Fibroblast of lung (primary cell): ENCODE measurements at places on chromosomes 1 and 21. TPM values are rescaled to one million over a fixed set of nuclear protein-coding genes. Genes with fewer than 3 reads are reported as not detected.

The AIRE gene
- not detected in 2 replicates for total RNA-seq

GRCh38 chr1:154891452-154891851, 21.4 kb upstream of the KCNN3 start:
- no peak overlapping the region for H3K27ac ChIP-seq
- H3K4me3 ChIP-seq: no peak overlapping the region
- H3K36me3 ChIP-seq: no peaks in the 10 kb centered on the region

GRCh38 chr1:224565186-224565585, 50.9 kb upstream of the CNIH3 start:
- H3K4me3 ChIP-seq: no peak overlapping the region
- peak; percentile 92 for DNase-seq
- H3K27ac ChIP-seq: no peak overlapping the region
- no peaks in the 10 kb centered on the region for H3K36me3 ChIP-seq
- peaks cover 8% of the 10 kb centered on the region for H3K4me1 ChIP-seq

The KCNQ4 gene
- under 0.01 TPM in 2 replicates for total RNA-seq

GRCh38 chr1:8032366-8032910, 6.3 kb upstream of the ERRFI1 start:
- no peaks in the 10 kb centered on the region for H3K36me3 ChIP-seq
- H3K27ac ChIP-seq: no peak overlapping the region
- peak; percentile 11 for DNase-seq

DNA sequence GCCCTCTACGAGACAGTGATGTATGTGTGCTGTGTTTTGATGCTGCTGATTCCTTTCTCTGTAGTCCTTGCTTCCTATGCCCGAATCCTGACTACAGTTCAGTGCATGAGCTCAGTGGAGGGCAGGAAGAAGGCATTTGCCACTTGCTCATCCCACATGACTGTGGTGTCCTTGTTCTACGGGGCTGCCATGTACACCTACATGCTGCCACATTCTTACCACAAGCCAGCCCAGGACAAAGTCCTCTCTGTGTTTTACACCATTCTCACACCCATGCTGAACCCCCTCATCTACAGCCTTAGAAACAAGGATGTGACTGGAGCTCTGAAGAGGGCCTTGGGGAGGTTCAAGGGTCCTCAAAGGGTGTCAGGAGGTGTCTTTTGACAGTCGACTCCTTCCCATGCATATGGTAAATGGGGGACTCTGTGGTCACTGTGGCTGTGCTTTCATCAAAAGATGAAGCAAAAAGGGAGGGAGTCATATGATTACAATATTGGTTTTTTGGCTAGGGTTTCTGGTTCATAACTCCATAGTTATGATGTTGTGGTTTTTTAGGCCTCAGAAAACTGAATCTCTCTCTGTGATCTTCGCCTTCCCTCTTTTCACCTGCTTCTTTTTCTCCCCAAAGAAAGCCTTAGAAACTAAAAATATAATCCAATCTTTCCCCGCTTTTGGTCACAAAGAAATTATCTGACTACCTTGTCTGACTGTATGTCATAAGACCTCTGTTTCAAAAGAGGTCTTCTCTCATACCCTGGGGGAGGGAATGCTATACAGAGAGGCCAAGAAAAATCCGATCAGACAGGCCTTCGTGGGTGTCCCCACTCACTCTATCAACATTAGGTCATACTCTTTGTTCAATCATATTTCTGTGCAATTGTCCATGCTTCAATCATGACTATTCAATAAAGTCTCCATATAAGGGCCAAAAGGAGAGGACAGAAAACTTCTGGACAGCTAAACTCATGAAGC, 4.2 kb downstream of the OR2T1 start:
- DNase-seq: no peak
- H3K27me3 ChIP-seq: no peaks in the 10 kb centered on the region
- H3K36me3 ChIP-seq: no peaks in the 10 kb centered on the region
- no peak overlapping the region for H3K27ac ChIP-seq
- no peak overlapping the region for H3K4me3 ChIP-seq

DNA sequence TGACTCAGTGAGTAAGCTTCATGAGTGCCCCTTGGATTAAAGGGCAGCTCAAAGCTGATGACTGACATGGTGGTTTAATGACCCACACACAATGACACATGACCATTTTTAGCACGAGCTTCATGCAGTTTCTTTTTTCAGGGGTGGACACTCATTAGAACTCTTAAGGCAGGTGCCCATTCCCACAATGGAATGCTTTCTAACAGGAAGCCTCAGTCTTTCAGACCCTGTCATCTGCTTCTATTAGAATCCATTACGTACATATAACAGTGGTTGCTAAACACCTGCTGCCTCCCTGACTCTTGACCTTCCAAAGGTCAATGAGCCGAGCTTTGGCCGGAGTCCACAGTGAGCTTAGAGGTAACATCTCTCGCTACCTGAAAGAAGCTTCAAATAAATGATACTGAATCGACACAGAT, 27.4 kb downstream of the AKNAD1 start:
- H3K36me3 ChIP-seq: no peaks in the 10 kb centered on the region
- peak overlapping the region; percentile 91 for H3K27ac ChIP-seq
- DNase-seq: peak; percentile 71
- peaks cover 24% of the 10 kb centered on the region for H3K4me1 ChIP-seq
- no peaks in the 10 kb centered on the region for H3K27me3 ChIP-seq

The CD48 gene
- total RNA-seq: under 0.01 TPM in 1 of 2 replicates, not detected in the other

- DNase-seq: peak; percentile 33
- no peaks in the 10 kb centered on the region for H3K36me3 ChIP-seq
- H3K27me3 ChIP-seq: no peaks in the 10 kb centered on the region
- no peak overlapping the region for H3K4me3 ChIP-seq
Observed at GRCh38 chr1:241992734-241993133, 6.2 kb downstream of the MAP1LC3C start.
